Stimulated activated CD8-positive, alpha-beta memory T cell treated with anti-CD3 and anti-CD28 coated beads, Interleukin-7, amount 100 ng/mL, for 1 hour (primary cell): ENCODE measurements at places on chromosomes 7 and 10.

GRCh38 chr10:18294633-18295032 lies 154.4 kb downstream of the CACNB2 start:
- no peak for DNase-seq

GRCh38 chr7:122748195-122748594 lies 45.5 kb upstream of the RNF148 start:
- DNase-seq: no peak

DNA sequence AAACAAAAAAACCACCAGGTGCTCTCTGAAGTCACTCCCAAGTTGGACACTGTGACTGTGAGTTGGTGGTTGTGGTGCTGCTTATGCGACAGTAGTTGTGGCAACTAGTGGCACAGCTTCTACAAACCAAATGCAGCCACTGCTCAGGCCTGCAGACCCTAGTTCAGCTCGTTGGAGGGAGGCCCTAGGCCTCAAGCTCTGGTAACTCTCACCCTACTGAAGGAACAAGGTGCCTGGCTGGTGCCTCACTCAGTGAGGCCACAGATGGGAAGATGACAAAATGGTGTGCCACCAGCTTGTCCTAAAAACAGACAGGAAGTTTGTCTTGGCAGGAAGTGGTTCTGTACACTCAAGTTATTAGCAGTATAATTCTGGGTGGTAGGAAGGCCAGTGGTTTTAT lies 45.3 kb upstream of the RAPGEF5 start:
- no peak for DNase-seq

- DNase-seq: no peak
These were observed 220.4 kb downstream of the DOCK4 start for GRCh38 chr7:111985798-111986197.

DNA sequence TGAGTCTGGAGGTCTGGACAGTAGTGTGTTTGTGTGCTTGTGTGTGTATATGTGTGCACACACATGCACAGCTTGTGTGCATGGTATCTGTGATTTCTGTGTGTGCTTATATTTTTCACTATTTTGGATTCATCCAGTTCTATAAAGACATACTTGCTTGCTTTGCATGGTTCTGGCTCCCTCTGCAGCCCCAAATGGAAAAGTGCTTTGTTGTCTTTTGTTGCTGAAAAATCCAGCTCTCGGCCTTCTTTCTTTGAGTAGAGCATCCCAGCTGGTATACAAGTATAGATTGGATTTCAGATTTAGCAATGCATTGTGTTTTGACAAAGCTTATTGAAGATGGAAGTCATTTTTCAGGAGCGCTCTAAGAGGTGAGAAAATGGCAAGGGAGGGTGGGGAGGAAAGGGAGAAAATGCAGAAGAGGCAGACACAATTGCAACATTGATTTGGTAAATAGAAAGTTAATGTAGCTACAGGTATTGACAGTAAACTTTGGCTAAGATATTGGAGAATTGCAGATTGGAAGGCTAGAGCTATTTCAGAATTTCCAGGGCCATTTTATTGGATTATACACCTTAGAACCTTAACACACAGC lies 333.9 kb downstream of the AUTS2 start:
- no peak for DNase-seq
